Left forelimb (tissue), 1 donor: ENCODE measurements at places on chromosomes 1 and 21.

- no peak for DNase-seq
Measured at GRCh38 chr1:204769997-204770396, 84.5 kb upstream of the LRRN2 start.

GRCh38 chr1:117613969-117614729 is 8.3 kb downstream of the TENT5C start:
- DNase-seq: peak; percentile 9

DNA sequence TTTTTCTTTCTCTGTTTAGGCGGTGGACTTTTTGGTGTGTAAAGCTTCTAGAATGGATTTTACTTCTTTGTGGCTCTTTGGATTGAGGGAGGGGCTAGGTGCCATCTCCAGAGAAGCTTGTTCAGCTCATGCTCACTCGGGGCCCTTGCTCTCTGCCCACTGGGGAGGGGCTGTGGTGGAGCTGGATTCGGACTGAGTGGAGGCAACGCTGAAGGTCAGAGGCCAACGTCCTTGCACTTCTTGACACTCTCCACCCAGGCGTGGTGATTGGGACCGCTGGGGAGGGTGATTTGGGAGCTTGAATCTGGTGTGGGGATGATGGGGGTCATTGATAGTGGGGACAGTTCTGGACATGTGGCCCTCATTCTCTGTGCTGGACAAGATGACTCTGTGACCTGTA is 52.6 kb downstream of the ADARB1 start:
- DNase-seq: no peak

- peak; percentile 75 for DNase-seq
Measured at GRCh38 chr1:11664336-11665065, 501 bp downstream of the FBXO6 start.

GRCh38 chr1:40029608-40030007 is 10.9 kb upstream of the CAP1 start:
- DNase-seq: no peak

DNA sequence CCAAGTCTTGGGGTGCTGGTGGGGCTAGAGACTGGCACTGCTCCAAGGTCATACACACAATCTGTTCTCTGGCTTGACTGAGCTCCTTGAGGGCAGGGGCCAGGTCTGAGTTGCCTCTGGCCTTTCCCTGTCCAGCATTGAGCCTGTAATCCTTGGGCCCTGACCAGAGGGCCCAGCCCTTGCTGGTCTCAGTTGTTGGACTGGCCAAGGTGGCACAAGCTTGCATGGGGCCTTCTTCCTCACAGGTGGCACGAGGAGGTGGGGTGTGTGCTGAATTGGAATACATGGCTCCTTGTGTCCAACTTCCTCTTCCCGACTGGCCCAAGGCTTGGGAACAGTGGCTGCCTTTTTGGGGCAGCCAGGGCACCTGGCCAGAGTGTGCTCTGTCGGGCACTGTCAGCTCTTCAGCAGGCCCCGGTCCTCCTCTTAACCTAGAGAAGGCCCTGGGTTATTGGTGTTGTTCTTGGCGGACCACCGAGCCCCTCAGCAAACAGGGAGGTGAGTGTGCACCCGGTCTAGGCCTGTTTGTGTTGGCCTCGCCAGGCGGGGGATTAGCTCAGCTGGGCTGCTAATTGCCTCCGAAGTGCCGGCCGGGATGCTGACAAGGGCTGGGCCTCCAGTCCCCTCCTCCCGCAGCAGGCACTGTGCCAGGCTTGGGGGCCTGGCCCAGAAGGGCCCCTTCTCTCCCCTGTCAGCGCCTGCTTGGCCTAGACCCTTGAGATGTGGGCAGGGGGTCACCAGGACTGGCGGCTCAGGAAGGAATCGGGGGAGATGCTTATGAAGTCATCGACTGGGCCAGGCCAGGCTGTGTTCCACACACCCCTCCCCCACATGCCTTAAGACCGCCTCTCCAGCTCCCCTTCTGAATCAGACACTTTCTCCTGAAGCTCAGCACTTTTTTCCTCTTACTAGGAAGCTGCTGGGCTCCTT is 28.5 kb downstream of the WNT4 start:
- DNase-seq: no peak
